Activated T-cell treated with anti-CD3 and anti-CD28 coated beads, Interleukin-2, amount 50 U/mL, for 1 hour (primary cell): ENCODE measurements at places on chromosomes 1 and 21.

- no peak for DNase-seq
These were observed 21.3 kb downstream of the RAB3B start for GRCh38 chr1:51969038-51969705.

- no peak for DNase-seq
These were observed 7.0 kb downstream of the NAV1 start for GRCh38 chr1:201545851-201546492.

DNA sequence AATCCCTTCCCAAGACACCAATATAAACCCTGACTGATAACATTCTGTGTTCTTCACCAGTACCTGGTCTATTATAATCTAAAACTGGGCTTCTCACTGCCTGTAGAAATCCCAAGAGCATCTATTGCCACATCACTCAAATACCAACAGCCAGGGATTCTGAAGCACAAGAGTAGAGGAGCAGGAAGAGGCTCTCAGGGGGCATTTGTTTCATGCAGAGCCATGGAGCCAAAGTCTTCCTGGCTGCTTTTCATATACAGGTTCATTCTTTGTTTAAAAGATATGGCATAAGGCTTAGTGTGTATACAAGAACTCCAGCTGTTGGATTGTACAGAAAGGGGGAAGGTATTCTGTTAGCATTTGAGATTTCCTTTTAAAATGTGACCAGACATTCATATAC is 38.2 kb upstream of the USH2A start:
- no peak for DNase-seq

DNA sequence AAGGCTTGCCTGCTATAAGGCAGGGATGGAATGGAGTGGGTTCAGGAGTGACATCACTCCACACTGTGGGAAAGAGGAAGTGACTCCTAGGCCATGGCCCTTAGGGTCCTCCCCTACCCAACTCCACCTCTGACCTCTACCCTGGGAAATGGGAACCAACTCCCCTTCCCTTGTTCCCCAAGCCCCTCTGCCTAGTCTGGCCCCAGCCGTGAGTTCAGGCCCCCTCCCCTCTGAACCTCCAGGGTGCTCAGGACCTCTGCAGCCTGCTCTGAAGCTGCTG is 3.8 kb upstream of the GUCA2A start:
- DNase-seq, result no peak

DNA sequence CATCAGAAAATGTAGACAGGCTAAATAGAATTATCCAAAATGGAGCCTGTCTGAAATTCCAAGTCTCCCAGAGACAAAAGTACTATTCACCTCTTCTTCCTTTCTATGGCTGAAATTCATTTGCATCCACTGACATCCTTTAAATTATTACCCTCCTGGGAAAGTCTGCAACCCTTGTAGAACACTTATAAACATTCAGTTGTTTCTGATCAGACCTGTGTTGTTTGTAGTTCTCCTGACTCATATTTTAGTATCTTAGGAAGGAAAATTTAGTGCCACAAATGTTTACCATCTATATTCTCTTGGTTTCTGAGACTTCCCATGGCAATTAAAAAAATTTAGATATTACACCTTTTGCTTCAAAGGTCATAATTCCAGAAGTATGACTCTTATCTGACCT is 69.6 kb upstream of the C1orf105 start:
- no peak for DNase-seq

- DNase-seq, result no peak
These were observed 241.0 kb upstream of the POU3F1 start for GRCh38 chr1:38287547-38287946.

- no peak for DNase-seq
These were observed at the start of gene CATSPER4 for GRCh38 chr1:26190373-26190987. CATSPER4 (plus strand) TSS chr1:26190602; CDS start chr1:26190628, 26 bp downstream.

DNA sequence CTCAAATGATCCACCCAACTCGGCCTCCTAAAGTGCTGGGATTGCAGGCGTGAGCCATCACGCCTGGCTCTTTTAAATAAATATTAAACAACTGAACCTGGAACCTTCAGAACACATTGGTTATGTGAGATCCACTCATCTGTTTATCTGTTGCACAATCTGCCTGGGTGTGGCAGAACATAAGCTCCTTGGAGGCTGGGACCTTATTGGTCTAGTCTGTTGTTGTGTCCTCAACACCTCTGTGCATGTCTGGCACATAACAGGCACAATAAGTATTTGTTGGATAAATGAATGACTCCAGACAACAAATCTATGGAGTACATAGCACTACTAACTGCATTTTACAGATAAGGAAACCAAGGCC is 4.1 kb upstream of the NBL1 start:
- DNase-seq, result no peak

- no peak for DNase-seq
These were observed 21.3 kb downstream of the FAM78B start for GRCh38 chr1:166145499-166145898.
